ENCODE measurements at places on chromosomes 1 and 21.

- DNase-seq: peak; percentile 76
Measured at GRCh38 chr1:209486861-209487593, 96.5 kb upstream of the CAMK1G start.

DNA sequence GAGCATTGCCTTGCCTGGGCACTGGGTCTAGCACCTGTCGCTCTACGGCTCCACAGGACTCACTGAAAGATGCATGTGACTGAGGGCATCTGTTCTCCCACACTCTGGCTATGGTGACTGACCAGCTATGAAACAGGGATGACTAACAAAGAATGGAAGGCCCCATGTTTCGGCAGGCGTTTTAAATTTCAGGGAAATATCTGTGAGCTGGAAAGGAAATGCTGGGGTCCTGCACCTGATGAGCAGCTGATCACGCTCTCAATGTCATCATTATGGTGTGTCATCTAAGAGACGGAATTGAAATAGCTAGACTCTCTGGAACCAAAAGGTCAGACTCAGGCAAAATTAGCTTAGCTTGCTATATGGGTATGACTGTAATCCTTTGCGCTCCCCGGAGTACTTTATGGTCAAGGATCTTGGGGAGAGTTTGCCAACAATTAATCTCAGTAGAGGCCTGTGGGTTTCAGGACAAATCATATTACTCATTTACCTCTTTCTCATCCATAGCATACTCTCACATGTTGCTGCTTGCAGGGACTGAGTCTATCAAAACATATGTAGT lies 24.5 kb upstream of the PALMD start:
- peak; percentile 55 for DNase-seq

GRCh38 chr1:230072866-230073265 lies 5.8 kb downstream of the GALNT2 start:
- DNase-seq: no peak

DNA sequence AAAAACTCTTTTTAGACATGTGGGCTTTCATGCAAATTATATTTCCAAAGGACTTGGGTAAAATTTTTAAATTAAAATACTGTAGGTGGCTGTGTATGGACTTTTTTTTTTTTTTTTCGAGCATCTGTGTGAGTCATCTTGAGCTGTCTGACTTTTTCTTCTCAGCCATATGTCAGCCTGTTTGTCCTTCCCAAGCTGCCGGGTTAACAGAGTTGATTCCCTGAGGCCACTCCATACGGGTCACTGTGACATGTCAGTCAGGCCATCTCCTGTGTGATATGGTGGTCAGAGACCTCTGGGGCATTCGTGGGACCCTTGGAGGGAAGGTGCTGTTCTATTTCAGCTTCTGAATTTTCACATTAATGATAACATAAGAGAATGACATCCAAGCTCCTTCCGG lies 148.3 kb downstream of the KCNJ6 start:
- DNase-seq: peak; percentile 38

DNA sequence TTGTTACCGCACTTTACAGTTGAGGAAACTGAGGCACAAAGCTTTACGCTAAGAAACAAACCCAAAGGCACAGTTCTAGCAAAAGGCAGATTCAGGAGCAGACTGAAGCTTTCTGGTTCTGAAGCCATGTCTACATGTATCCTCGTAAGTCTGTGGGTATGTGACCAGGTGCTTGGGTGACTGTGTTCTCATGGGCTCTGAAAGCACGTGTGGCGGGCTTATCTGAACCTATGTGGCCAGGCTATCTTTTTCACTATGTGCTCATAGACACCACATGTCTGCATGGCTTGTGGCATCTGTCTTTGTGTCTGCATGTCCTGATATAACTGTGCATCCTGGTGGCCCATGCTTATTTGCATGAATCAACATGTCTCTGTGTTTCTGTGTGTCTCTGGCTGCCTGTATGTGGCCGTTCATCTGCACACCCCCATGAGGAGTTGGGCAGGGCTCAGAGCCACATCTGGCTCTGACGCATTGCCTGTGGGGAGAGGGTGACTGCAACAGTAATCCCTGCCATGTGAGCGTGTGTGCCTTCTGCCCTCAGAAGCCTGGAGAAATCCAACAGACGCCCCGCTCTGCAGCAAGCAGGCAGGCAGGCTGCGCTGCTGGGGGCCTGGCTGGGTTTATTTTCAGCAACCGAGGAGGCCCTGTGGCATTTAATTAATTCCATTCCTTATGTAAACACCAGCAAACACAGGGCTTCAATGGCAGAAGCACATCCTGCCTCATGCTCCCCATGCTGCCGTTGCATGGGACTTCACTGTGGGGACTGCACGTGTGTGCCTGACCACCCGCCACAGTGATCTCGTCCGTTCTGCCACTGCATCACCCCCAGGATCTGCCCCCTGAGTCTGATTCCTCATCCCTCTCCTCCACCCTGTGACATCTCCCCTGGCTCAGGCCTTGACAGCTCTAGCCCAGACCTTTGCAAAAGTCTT lies 115.4 kb downstream of the TRABD2B start:
- peak; percentile 89 for DNase-seq

GRCh38 chr1:24121406-24121805 lies 9.5 kb upstream of the MYOM3 start:
- DNase-seq: no peak

DNA sequence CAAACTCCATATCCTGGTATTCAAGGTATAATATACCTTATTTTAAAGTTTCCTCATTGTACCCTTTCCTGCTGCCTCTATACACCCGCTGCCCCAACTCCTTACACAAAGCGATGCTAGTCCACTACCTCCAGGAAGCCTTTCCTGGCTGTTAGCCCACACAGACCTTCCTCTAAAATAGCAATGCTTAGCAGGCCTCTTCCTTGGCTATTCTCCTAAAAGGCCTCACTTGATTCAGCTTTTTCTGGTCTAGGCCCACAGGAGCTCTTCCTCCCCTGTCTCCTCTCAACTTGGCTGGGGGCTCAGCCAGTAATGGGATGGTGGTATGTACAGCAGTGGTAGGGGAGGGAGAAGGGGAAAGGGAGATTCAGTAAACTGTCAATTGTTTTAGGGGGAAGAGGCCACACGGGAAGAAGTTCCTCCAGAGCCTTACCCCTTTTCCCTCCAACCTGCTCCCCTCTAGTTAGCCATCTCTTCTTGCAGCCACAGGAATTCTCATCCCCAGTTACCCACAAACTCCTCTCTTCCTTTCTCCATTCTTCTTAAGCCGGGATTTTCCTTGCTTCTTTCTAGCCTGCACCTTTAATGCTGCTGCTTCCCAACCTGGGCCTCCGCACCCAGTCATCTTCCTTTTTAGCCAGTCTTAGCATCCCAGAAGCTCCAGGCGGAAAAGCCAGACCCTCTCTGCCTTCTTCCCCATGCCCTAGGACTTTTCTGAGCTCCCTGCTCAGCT lies 2.6 kb downstream of the LRRC41 start:
- DNase-seq: no peak

DNA sequence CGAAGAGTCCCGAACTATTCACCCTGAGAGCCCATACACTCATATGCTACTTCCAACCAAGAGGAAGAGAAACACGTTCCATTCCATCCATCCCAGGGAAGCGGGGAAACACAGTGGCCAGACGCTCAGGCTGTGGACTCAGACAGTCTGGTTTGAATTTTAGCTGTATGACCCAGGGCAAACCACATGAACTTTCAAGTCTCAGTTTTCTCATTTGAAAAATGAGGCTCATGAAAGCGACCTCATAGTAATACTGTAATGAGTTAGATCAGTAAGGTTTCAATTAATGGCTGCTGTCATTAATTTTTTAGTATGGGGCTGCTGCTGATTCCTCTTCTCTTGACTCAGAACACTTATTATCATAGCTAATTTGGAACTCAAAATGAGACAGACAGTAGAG lies 1.5 kb downstream of the FCRL4 start:
- DNase-seq: no peak

DNA sequence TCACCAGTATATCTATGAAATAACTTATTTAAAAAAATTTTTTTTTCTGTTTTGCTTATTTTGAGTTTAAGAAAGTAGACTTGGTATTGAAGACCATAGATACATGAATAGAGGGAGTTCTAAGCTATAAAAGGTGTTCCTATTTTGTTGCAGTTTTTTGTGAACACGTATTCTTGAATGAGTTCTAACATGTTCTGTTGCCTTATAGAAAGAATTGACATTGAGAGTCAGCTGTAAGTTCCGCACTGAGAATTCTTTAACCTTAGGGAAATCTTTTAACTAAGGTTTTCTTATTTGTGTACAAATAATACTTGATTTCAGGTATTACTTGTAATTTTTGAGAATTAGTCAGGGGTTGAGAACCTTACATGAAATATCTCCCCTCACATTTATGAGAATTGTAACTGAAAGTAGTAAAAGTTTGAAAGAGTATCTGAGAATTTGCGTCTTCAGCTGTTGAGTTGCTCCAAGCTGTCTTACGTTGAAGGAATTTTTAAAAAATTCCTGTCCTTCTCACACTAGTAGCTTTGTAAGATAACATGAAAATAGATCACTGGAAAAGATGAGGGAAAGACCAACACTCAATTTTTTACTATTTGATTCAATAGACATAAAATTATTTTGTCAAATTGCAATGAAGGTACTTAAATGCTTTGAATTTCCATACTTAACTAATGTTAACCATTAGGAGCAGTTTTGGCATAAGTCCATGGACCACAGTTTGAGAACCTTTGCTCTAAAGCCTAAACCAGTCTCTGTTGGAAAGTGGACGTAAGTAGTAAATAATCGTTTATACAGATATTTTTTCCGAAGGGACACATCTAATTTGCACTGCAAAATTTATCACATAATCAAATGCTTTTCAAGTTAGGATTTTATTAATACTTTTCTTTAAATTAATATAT lies 3.8 kb downstream of the DR1 start:
- no peak for DNase-seq

DNA sequence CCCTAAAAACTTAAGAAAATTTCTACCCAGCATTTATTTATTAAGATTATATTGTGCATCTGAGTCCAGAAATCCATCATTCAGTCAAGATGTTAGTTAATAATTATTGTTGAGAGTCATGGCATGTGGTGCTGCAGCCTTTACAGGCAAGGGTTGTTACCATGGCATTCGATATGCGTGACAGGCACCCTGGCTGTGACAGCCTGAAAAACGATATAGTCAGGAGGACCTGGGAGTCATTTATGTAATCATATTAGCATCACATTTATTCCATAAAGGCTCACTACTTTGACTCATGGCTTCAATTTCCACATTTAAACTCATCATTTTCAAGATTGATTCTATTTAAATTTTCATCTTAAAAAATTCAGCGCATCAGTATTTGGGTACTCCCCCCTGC lies 68.0 kb downstream of the CACHD1 start:
- DNase-seq: no peak

- peak; percentile 76 for DNase-seq
Measured at GRCh38 chr21:42833439-42833815, 45.9 kb downstream of the WDR4 start.

DNA sequence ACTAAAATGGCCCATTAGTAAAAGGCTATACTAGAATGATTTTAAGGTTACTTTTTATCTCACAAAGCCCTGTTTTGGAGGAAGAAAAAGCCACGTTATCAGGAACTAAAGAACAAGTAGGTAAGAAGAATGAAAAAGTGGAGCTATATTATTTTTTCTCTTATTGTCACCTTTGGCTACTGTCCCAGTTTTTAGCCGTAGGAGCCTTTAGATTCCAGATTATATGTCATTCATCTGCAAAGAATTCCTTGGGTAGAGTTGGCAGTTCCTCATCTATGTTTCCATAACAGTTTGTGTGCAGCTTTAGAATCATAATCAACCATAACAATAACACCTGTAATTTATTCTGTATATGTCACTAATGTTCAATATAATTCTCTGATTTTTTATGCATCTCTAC lies 83.8 kb downstream of the TPR start:
- no peak for DNase-seq

GRCh38 chr1:110135246-110135645 lies 15.0 kb upstream of the SLC6A17 start:
- DNase-seq: no peak

DNA sequence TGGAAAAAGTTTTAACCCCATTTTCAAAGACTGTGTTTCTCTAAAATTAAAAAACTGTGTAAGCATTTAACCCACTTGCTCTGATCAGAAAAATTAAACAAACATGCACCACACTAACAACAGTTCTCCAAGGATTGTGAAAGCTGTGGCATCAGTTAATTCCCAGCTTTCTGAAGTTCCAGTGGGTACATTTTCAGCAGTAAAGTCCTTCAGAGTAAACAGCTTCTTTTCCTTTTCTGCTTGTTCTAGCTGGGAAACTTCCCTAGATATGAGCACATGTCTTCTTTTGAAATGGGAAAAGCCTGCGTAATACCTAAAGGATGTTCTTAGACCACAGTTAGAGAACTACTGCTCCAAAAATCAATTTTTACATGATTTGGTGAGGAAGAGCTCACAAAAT lies 11.1 kb downstream of the PRRX1 start:
- no peak for DNase-seq

DNA sequence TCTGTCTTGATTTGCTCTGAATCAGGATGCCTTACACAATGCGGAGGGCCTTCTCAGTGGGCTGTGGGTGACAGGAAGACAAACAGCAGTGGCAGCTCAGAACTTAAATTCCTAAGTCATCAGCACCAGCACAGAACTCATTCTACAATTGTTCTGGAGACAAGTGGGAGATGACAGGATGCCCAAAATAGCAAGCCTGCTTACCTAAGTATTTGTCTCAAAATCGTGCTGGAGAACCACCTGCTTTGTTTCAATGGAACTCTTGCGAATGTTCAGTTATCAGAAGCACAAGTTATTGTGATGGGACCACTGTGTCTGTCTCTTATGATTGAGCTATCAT lies 76.1 kb downstream of the VCAM1 start:
- DNase-seq: no peak

GRCh38 chr1:20353836-20354235 lies 63.2 kb downstream of the VWA5B1 start:
- DNase-seq: no peak

GRCh38 chr1:110309767-110310166 lies 29.4 kb upstream of the RBM15 start:
- peak; percentile 87 for DNase-seq

DNA sequence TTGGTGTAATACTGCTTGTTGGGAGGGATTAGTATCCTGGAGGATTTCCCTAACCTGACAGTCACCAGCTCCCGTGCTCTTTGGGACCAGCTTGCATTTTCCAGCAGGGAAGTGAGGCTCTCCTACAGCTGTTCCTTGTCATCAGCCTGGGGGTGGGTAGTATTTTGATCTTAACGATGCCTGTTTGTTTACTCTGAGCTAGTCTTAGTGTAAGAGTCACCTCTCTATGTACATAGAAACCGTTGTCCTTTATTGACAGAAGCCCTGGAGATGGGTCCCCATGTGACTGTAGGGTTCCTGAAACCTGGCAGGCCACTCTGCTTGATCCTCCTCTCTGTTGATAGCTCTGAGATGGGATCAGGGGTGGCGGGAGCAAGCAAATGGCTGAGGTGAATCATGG lies 58.0 kb downstream of the ACP6 start:
- no peak for DNase-seq

- DNase-seq: no peak
Measured at GRCh38 chr1:206573319-206573718, 38.9 kb downstream of the EIF2D start.

GRCh38 chr21:28280611-28281010 lies 712.1 kb downstream of the LTN1 start:
- no peak for DNase-seq

GRCh38 chr21:23531444-23531843 lies 2075.8 kb downstream of the MRPL39 start:
- no peak for DNase-seq
